ENCODE measurements at places on chromosomes 12 and 14.

GRCh38 chr14:33525626-33526025 is 425.2 kb downstream of the EGLN3 start:
- no peak for DNase-seq

DNA sequence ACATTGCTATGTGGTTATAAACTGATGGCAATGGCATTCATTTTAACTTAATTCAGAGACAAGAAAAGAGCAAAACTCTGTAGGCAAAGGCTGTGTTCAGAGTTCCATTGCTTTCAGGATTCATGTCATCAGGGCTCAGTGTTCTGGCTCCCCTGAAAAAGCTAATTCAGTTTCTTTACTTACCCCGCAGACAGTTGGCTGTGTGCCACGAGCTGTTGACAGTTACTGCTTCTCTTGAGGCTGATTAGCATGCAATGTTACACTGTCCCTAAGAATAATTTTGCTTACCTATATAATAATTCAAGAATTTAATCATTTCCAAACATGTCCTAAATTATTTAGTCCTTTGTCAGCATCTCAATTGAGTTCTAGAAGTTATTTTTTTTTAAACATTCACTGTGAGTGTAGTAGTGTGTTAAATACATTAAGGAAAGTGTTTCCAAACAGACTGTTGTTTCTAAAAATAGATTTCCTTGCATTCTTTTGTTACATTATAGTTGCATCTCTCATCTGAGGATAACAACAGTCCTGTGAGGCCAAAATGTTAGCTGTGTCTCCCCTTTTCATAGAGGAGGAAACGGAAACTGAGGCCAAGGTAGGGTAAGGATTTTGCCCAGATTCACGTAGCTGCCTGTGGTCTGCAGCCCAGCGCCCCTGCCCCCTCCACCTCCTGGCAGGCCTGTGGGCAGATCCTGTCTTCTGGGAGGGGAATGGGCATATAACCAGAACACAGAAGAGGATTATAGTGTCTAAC is 98.6 kb downstream of the PELI2 start:
- DNase-seq = no peak

DNA sequence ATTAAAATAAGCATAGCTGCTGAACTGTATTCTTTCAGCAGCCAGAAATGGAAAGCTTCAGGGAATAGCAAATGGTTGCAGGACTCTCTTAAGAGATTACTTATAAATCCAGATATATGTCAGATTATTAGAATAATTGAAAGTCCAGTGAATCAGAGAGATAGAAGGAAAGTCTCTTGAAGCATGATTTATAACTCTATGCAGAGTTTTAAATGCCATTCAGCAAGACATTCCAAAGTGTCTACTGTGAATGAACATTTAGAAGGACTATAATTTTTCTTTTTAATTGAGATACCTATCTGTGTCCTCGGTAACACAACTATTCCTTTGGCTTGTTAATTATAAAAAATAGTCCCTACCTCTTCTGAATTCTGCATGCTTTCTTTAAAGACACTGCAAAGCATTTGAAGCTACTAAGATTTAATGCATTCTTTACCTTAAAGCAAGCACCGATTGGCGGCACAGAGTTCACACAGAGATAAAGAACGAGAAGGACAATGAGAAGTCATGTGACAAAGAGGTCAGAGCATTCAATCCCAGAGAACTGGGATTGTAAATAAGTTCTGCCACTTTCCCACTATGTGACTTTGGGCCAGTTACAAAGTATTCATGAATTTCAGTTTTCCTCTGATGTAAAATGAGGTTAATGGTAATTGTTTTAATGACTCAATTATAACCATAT is 371.0 kb upstream of the ATP2B1 start:
- DNase-seq = no peak

GRCh38 chr14:24665440-24665991 is 31.5 kb upstream of the GZMB start:
- DNase-seq = no peak

GRCh38 chr12:57753756-57754337 is 1.1 kb upstream of the MARCHF9 start:
- DNase-seq = no peak

DNA sequence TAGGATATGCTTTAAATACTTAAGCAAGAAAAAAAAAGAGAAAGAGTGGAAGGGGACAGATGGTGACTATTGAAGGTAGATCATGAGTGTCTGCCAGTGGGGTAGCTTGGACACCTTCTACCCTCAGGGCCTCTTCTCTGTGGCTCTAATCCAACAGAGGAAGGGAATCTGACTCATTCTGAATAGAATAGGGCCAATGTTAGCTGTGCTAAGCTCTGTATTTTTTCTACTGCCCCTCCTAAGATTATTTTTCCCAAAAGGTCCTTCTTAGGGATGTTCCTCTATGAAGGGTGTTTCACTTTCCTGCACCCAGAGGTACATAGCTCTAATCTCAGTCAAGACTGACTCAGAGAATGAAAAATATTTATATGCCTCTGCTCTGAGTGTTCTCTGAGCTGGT is 25.6 kb downstream of the UNC79 start:
- DNase-seq = no peak

DNA sequence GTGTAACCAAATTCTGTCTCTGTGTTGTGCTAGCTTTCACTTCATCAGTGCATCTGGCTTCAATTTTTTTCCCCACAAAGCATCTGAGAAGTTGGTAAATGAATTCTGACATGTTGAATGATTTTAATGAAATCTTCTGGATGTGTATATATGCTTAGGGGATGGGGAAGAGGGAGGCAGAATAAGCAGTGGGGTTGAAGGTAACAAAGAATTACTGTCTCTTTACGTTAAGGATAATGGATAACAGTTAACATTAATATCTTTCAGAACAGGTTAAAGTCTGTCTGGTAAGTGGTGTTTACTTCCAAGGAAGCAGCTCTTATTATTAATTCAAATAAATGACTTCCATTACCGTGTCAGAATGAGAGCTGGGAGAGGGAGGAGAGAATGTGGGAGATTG is 261.7 kb downstream of the ERC1 start:
- no peak for DNase-seq

Measured in stimulated activated CD8-positive, alpha-beta memory T cell treated with anti-CD3 and anti-CD28 coated beads, Interleukin-7, amount 100 ng/mL, for 1 hour (primary cell).